ENCODE measurements at places on chromosomes 12 and 14. TPM values are rescaled to one million over a fixed set of nuclear protein-coding genes. Genes with fewer than 3 reads are reported as not detected.

Gene GPRC5D
- total RNA-seq = not detected

Gene SYCP3
- 1.2 TPM for total RNA-seq

Gene APOF
- total RNA-seq = 0.12 TPM

Gene KCNH3
- total RNA-seq = 7.1 TPM

Gene TMEM117
- 6.1 TPM for total RNA-seq

Gene CD63
- 1,425 TPM for total RNA-seq

Gene TAS2R9
- total RNA-seq = not detected

Gene PSME2
- total RNA-seq = 89.1 TPM

GRCh38 chr12:82474798-82475184, 116.5 kb downstream of the METTL25 start:
- peaks cover 6% of the 10 kb centered on the region for H3K36me3 ChIP-seq
- no peaks in the 10 kb centered on the region for H3K27me3 ChIP-seq
- H3K27ac ChIP-seq = no peak overlapping the region
- no peak overlapping the region for H3K4me3 ChIP-seq
- no peaks in the 10 kb centered on the region for H3K4me1 ChIP-seq
- DNase-seq = no peak

DNA sequence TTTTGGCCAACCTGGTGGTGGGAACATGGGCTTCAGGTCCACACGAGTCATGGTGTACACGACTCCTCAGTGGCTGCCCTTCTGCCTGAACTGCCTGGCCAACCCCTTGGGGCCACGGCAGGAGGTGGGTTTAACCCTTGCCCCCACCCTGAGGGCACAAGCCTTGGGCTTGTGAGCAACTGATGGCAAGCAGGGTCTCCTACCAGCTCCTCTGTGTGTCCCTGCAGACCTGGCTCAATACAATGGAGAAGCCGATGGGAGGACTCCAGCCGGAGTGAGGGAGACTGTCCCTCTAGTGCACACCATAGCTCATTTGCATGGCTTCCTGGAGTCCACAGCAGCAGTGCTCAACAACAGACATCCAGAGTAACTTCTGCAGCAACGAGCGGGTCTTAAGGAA, 28.0 kb downstream of the JAG2 start:
- H3K27ac ChIP-seq = no peak overlapping the region
- H3K36me3 ChIP-seq = peaks cover 14% of the 10 kb centered on the region
- no peaks in the 10 kb centered on the region for H3K4me1 ChIP-seq
- no peaks in the 10 kb centered on the region for H3K27me3 ChIP-seq
- no peak overlapping the region for H3K4me3 ChIP-seq

- no peak overlapping the region for H3K27ac ChIP-seq
- H3K4me3 ChIP-seq = no peak overlapping the region
- no peaks in the 10 kb centered on the region for H3K36me3 ChIP-seq
Observed at GRCh38 chr14:96156804-96157760, 47.6 kb upstream of the BDKRB2 start.

DNA sequence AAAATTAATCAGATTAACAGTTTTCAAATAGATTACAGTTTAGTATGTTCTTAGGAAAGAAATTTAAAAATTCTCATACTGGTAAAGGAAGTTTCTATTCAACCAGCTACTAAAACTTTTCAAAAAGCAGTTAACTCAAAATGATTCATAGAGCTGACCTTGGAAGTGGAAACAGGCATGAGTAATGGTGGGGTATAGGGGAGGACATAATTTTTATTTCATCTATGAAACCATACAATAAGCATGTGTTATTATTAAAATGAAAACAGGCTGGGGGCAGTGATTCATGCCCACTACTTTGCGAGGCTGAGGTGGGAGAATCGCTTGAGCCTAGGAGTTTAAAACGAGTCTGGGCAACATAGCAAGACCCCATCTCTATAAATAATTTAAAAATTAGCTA, 73.0 kb downstream of the DNAI7 start:
- H3K4me1 ChIP-seq = no peaks in the 10 kb centered on the region
- H3K36me3 ChIP-seq = no peaks in the 10 kb centered on the region
- H3K27ac ChIP-seq = no peak overlapping the region
- no peaks in the 10 kb centered on the region for H3K27me3 ChIP-seq

DNA sequence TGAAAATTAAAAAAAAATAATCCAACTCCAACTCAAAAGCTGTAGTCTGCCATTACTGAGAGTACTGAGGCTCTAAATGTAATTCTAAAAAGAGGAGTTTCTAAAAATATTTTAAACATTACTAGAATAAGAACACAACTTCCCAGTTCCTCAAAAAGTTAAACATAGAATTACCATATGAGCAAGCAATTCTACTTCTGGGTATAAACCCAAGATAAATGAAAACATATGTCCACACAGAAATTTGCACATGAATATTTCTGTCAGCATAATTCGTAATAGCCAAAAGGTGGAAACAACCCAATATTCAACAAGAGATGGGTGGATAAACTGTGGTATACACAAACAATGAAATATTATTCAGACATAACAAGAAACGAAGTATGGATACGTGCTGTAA, 15.0 kb upstream of the NR2C1 start:
- peaks cover 13% of the 10 kb centered on the region for H3K36me3 ChIP-seq
- H3K27ac ChIP-seq = no peak overlapping the region
- no peaks in the 10 kb centered on the region for H3K27me3 ChIP-seq
- no peak overlapping the region for H3K4me3 ChIP-seq

DNA sequence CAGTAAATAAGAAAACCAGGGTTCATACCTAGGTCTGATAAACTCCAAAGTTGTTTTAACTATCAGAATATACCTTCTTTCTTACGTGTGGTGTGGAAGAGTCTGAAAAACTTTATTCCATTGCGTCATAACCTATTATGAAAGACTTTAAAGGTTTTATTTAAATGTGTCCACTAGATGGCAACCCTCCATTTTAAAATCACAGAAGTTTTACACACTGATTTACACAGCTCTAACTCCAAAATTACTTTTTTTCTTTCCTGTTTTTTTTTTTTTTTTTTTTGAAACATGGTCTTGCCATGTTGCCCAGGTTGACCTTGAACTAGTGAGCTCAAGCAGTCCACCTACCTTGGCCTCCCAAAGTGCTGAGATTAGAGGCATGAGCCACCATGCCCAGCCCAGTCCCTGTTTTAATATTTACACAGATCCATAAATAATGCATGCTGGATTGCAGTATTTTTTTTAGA, 17.3 kb upstream of the TMPRSS12 start:
- H3K27ac ChIP-seq = no peak overlapping the region
- no peaks in the 10 kb centered on the region for H3K27me3 ChIP-seq
- peaks cover 8% of the 10 kb centered on the region for H3K4me1 ChIP-seq
- no peak for DNase-seq
- H3K36me3 ChIP-seq = peaks cover 2% of the 10 kb centered on the region
- H3K4me3 ChIP-seq = no peak overlapping the region

DNA sequence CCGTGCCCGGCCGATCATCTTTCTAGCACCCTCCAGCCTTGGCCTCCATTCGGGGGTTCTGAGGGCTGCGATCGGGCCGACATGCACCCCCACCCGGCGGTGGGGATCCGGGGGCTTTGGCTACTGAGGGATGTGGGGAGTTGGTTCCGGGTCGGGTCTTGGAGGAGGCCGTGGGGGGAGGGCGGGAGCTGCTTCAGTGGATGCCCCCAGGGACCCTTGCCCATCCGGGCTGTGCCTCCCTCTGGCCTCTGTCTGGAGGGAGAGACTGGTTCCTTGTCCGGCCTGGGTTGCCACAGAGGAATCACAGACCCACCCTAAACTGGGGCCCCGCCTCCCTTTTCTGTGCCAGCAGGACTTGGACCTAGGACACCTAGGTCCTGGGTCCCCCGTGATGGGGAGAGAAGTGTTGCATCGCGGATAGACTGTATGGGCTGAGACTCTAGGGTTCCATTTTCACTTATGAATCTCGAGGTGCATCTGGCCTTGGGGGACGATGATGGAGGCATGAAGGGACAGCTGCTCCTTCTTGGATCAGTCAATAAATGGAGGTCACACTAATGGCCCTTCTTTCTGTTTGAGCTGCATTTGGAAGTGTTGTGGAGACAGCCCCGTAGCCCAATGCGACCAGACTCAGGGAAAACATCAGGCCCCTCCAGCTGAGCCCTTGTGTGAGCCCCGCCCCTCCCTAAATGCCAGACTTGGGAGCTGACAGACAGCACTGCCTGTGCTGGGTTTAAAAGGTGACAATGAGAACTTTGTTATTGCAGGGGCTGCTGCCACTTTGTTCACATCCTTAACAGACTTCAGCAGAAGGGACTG, 577 bp downstream of the DTX3 start:
- peaks cover 33% of the 10 kb centered on the region for H3K4me1 ChIP-seq
- H3K36me3 ChIP-seq = peaks cover 8% of the 10 kb centered on the region
- peak; percentile 46 for DNase-seq
- H3K27ac ChIP-seq = peak overlapping the region; percentile 63

- no peaks in the 10 kb centered on the region for H3K27me3 ChIP-seq
- H3K4me3 ChIP-seq = peak overlapping the region; percentile 36
- peak; percentile 65 for DNase-seq
Observed at GRCh38 chr12:21527451-21528180, 1.5 kb downstream of the SPX start.

GRCh38 chr12:20404576-20405346, 36.4 kb downstream of the PDE3A start:
- no peak overlapping the region for H3K4me3 ChIP-seq
- DNase-seq = peak; percentile 27
- no peaks in the 10 kb centered on the region for H3K36me3 ChIP-seq
- H3K27ac ChIP-seq = no peak overlapping the region
- H3K4me1 ChIP-seq = peaks cover 17% of the 10 kb centered on the region

DNA sequence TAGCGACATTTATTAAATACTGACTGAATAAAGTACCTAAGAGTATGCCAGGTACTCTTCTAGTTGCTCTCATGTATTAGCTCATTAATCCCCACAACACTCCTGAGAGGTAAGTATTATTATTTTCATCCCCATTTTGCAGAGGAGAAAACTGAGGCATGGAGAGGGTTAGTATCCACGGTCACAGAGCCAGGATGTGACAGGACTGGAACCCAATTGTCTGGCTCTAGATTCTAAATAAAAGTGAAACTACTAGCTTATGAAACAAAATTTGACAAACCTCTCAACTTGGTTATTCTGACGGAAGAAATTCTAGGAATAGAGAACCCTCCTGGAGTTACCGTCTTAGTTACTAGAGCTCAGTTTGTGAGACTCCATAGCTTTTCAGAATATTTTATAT, 112.2 kb downstream of the CHST11 start:
- H3K4me3 ChIP-seq = no peak overlapping the region
- DNase-seq = no peak
- no peak overlapping the region for H3K27ac ChIP-seq
- H3K27me3 ChIP-seq = no peaks in the 10 kb centered on the region
- H3K36me3 ChIP-seq = no peaks in the 10 kb centered on the region

GRCh38 chr12:99911967-99912366, 72.8 kb downstream of the ANKS1B start:
- DNase-seq = no peak
- no peaks in the 10 kb centered on the region for H3K4me1 ChIP-seq
- H3K27ac ChIP-seq = no peak overlapping the region
- no peaks in the 10 kb centered on the region for H3K36me3 ChIP-seq
- H3K4me3 ChIP-seq = no peak overlapping the region

- H3K27me3 ChIP-seq = no peaks in the 10 kb centered on the region
- peaks cover 5% of the 10 kb centered on the region for H3K4me1 ChIP-seq
- H3K4me3 ChIP-seq = no peak overlapping the region
- no peaks in the 10 kb centered on the region for H3K36me3 ChIP-seq
- H3K27ac ChIP-seq = no peak overlapping the region
- DNase-seq = no peak
Observed at GRCh38 chr12:70966046-70966445, 45.5 kb upstream of the PTPRR start.

DNA sequence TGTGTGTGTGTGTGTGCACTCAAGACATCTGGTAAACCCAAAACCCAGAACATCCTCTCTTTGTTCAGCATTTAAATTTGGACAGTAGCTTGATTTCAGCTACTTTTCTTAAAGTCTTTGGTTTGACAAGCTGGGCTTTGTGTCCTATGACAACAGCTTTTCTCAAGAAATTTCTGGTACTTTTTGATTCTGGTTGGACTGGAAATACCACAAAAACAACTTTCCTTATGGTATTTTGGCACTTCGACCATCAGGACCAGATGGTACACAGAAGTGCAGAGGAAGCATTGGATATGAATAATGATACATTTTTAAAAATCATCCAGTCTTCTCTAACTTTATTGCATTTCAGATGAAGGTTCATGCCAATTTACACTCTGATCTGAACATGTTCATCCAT, 286.6 kb upstream of the FLRT2 start:
- no peak for DNase-seq
- H3K27me3 ChIP-seq = no peaks in the 10 kb centered on the region
- H3K4me3 ChIP-seq = no peak overlapping the region
- no peaks in the 10 kb centered on the region for H3K36me3 ChIP-seq
